Activated CD8-positive, alpha-beta memory T cell treated with anti-CD3 and anti-CD28 coated beads for 1 hour (primary cell): ENCODE measurements at places on chromosomes 6 and 20.

DNA sequence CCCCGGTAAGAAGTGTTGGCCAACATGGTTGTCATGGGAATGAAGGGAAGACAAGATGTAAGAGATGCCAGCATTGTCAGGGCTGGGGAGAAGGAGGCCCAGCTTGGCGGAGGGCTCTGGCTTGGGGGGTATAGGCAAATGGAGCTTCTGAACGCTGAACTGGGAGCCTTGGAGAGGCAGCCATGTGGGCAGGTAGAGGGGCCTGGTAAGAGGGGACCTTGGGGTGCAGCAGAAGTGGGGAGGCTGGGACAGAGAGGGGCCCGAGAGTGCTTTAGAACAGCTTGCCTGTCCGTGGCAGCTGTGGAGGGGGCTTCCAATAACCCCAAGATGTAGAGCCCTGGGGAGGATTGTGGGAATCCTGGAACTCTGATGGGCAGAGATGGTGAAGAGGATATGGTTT lies 3.0 kb downstream of the SLC22A1 start:
- DNase-seq, result no peak

- no peak for DNase-seq
Measured at GRCh38 chr6:144594585-144594984, 309.4 kb downstream of the UTRN start.

DNA sequence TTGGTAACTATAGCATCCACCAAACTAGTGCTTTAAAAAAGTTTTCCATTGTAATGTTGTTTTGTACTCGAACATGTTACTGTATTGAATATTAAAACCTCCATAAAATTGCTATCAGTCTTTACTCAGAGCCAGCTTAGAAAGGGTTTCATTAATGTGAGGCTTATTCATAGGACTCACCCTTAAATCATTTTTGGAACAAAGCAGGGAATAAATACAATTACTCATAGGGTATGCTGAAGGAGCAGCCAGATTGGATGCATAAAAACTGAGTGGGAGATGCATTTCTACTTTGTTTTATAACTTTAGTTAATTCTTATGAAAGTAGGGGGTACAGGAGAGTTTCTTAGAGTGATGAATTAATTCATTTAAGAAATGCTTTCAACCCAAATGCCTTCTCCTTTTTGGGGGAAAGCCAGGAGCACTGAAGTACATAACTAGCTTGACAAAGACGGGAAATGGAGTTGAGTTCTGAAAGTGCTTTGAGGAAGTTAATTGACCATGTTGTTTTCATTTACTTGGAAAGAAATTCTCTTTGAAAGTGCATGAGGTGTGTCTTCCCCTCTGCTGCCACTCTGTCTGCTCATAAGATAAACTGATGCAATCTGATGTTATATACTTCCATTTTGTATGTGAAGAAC lies 90.3 kb downstream of the RNF144B start:
- DNase-seq, result no peak

DNA sequence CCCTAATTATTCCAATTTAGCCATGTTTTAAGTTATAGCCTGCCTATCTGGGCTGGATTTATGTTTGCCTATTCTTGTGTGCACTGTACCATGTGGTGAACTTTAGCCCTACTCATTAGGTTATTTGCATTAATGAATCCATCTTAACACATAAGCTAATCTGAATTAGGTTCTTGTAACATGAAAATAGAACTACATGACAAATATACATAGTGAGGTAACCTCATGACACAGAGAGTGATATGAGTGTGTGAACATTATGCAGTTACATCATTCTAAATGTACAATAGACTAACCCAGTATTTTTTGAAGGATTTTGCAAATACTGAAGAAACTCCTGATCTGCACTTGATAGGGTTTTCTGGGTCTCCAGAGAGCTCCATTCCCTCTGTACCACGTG lies 733.7 kb upstream of the CITED2 start:
- DNase-seq, result no peak

DNA sequence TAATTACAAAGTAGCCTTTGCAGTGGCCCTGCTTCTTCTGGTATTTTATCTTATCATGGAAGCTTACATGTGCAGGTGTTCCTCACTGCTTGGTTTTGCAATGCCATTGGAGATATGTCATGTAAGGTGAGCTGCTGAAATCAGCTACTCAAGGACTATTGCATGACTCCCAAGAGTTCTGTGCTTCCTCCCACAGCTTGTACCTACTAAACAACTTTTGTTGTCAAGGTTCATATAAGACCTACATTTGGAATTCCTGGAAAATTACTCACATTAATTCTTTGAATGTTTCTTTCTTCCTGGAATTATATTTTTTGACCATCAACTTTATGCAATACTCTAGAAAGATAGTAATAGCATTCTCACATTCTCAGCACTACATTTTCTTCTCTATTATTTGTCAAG lies 427.5 kb upstream of the HSF2 start:
- no peak for DNase-seq

DNA sequence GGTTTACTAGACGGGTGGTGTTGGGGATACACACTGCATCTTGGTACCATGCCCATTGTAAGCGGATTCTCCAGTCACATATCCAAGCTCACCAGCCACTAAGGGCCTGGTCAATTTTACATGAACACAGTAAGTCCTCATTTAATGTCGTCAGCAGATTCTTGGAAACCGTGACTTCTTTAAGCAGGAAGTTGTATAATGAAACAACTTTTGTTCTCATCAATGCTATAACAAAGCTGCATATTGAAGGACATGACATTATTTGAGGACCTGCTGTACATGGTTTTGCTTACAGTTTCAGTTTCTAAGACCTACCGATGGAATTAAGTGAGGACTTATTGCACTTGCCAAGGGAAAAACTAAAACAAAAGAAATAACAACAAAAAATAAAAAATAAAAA lies 295.6 kb downstream of the SYNE1 start:
- DNase-seq, result no peak

GRCh38 chr6:43764772-43765171 lies 5.2 kb upstream of the VEGFA start:
- no peak for DNase-seq

GRCh38 chr6:66508433-66508832 lies 801.4 kb upstream of the EYS start:
- DNase-seq, result no peak

GRCh38 chr6:25005010-25005409 lies 69.2 kb upstream of the RIPOR2 start:
- no peak for DNase-seq
